ENCODE measurements at places on chromosomes 3 and 15. TPM values are rescaled to one million over a fixed set of nuclear protein-coding genes. Genes with fewer than 3 reads are reported as not detected.

GRCh38 chr3:43919029-43919428 lies 228.3 kb downstream of the ABHD5 start:
- no peak for DNase-seq

- no peak for DNase-seq
Measured at GRCh38 chr3:49076116-49076515, 17.8 kb downstream of the QRICH1 start.

The XIRP1 gene
- 0.16 TPM for total RNA-seq

DNA sequence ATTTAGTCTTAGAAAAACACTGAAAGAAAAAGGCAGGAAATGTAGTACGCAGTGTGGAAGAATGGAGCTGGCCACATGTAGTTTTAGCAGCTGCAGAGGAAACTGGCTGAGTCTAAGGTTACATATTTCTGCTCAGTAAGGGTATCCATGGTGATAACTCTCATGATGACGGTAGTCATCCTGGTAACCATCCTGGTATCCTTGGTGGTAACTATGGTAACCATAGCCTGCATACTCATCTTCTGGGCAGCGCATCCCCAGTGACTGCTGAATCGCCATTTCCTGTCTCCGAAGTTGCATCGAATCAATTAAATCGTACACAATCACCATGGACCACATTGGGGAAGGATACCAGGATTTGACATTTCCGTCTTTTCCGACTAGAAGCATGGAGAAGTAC lies 35.7 kb downstream of the CCDC80 start:
- no peak for DNase-seq

- DNase-seq, result no peak
Measured at GRCh38 chr3:1726741-1727140, 371.9 kb upstream of the CNTN4 start.

- DNase-seq, result no peak
Measured at GRCh38 chr3:172987273-172987672, 153.8 kb downstream of the SPATA16 start.

- no peak for DNase-seq
Measured at GRCh38 chr3:120730576-120731542, 11.5 kb downstream of the RABL3 start.

All from progenitor cell of endocrine pancreas (in vitro differentiated cells).